ENCODE measurements at places on chromosomes 7 and 10. TPM values are rescaled to one million over a fixed set of nuclear protein-coding genes. Genes with fewer than 3 reads are reported as not detected.

Gene CHRM2
- total RNA-seq: 0.17 TPM

Gene SFRP5
- 3.3 TPM for total RNA-seq

Gene VIPR2
- 3.1 TPM for total RNA-seq

GRCh38 chr7:129150199-129150996, 5.9 kb downstream of the TSPAN33 start:
- no peak for DNase-seq
- H3K27me3 ChIP-seq: no peaks in the 10 kb centered on the region
- no peak overlapping the region for H3K4me3 ChIP-seq
- no peaks in the 10 kb centered on the region for H3K36me3 ChIP-seq

Gene DKK1
- 0.61 TPM for total RNA-seq

GRCh38 chr10:47095848-47096612, 184.8 kb downstream of the PTPN20 start:
- DNase-seq: no peak
- H3K4me1 ChIP-seq: no peaks in the 10 kb centered on the region
- H3K36me3 ChIP-seq: no peaks in the 10 kb centered on the region
- H3K27me3 ChIP-seq: no peaks in the 10 kb centered on the region
- no peak overlapping the region for H3K27ac ChIP-seq

Measured in H1 (cell line).